Stimulated activated CD4-positive, alpha-beta T cell treated with anti-CD3 and anti-CD28 coated beads, TNF-alpha, amount 100 ng/mL, for 24 hours (primary cell): ENCODE measurements at places on chromosomes 4 and X.

DNA sequence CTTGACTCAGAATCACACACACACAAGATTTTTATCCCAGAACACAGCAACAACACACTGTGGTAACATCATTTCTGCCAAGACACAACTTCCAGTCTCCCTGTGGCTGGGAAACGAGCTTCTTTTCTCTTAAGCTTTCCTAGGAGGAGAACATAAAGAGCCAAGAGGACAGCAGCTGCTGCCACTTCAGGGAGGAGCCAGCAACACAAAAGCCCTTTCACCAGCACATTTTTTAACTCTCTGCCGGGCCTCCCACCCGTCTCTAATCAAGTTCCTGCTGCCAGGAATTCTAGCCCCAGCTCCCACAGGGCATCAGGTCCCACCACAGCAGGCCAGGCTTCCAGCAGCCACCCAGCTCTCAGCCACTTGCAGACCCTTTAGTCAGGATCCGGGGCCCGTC, 22.4 kb downstream of the FAT1 start:
- DNase-seq: no peak

DNA sequence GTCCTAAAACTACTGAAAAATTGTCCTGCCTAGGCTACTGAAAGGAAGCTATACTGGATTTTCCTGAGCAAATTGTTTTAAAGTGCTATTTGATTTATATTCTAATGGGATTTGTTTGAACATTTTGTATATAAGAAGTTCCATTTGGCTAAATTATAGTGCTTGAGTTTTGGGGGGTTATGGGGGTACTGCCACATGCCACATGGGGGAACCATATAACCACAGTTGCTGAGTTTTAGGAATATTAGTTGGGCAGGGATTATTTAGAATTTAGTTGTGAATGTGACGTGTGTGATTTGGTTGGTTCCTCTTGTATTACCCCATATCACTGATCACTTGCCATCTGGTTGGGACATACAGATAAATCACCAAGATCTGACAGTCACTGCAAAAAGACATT, 224.5 kb upstream of the TAPT1 start:
- no peak for DNase-seq

GRCh38 chr4:70956549-70957210, 36.8 kb upstream of the DCK start:
- DNase-seq: no peak

- no peak for DNase-seq
Measured at GRCh38 chr4:123986268-123986798, 589.7 kb downstream of the SPRY1 start.

- DNase-seq: no peak
Measured at GRCh38 chr4:6727081-6727942, 11.3 kb downstream of the BLOC1S4 start.

DNA sequence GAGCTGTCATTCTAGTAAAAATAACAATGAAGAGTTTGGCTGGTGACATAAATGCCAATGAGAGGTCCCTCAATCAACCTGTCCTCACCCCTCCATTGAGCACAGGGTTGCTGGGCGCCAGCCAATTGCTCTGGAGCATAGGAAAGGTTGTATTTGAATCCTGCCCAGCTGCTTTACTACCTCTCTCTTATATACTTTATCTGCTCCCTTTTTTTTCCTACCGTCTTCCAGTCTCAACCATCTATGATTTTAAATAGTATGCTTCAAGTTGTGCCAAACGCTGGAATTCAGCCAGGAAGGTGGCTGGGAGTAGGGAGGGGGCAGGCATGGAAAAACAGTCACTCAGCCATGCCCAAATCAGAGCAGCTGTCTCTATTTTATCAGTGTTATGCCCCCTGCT, 153.8 kb downstream of the NR3C2 start:
- no peak for DNase-seq

DNA sequence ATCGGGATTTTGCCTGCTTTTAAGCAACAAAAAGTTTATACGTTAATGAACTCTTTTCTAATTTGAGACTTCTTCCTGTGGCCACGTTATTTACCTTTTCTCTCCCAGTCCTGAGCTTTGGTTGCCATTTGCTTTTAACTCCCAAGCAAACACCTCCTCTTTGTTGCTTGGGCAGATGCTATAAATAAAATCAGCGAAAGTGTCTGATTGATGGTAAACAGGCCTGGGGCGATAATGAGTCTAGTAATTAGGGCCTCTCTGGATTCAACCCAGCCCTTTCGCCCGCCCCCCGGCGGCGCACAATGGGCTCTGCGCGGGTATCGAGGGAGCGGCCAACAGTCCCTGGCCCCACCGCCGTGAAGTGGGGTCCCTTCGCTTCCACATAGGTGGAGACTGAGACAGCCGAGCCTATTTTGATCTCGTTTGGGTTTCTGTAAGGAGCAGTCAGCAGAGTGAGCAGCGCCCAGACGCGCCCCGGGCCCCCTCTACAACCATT, 790 bp downstream of the CLGN start:
- DNase-seq: no peak

GRCh38 chr4:113094331-113094730, 44.9 kb downstream of the ANK2 start:
- no peak for DNase-seq

GRCh38 chr4:153706519-153706918, 22.4 kb downstream of the TLR2 start:
- DNase-seq: no peak

- DNase-seq: no peak
Measured at GRCh38 chr4:155693015-155693663, 26.5 kb downstream of the GUCY1A1 start.

GRCh38 chr4:2800691-2801596, 8.1 kb downstream of the SH3BP2 start:
- DNase-seq: no peak

DNA sequence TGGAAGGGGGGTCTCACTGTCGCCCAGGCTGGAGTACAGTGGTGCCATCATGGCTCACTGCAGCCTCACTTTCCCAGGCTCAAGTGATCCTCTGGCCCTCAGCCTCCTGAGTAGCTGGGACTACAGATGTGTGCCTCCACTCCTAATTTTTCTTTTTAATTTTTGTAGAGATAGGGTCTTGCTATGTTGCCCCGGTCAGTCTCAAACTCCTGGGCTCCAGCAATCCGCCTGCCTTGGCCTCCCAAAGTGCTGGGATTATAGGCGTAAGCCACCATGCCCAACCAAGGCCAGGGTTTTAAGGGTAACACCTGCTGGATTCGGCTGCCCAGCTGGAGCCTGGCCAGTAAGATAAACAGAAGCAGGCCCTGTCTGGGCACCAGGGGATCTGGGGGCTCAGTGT, 3.4 kb downstream of the TREX2 start:
- DNase-seq: no peak

GRCh38 chrX:75156531-75156945, 455 bp upstream of the ABCB7 start:
- no peak for DNase-seq

- no peak for DNase-seq
Measured at GRCh38 chr4:100843910-100844309, 326.1 kb upstream of the EMCN start.

DNA sequence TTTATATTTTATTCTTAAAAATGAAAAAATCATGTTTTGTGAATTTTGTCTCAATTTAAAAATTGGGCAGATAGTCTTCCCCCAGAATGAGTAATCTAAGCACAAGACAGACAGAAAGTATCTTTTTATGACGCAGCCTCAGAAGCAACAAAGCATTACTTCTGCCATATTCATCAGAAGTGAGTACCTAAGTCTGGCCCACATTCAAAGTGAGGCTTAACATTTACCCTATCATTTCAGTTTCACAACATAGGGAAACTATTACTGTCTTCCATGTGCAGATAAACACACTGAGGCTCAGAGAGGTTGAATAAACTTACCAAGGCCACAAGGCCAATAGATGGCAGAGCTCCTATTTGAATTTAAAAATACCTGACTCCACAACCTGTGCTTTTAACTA, 4.4 kb upstream of the PRDX4 start:
- DNase-seq: no peak

DNA sequence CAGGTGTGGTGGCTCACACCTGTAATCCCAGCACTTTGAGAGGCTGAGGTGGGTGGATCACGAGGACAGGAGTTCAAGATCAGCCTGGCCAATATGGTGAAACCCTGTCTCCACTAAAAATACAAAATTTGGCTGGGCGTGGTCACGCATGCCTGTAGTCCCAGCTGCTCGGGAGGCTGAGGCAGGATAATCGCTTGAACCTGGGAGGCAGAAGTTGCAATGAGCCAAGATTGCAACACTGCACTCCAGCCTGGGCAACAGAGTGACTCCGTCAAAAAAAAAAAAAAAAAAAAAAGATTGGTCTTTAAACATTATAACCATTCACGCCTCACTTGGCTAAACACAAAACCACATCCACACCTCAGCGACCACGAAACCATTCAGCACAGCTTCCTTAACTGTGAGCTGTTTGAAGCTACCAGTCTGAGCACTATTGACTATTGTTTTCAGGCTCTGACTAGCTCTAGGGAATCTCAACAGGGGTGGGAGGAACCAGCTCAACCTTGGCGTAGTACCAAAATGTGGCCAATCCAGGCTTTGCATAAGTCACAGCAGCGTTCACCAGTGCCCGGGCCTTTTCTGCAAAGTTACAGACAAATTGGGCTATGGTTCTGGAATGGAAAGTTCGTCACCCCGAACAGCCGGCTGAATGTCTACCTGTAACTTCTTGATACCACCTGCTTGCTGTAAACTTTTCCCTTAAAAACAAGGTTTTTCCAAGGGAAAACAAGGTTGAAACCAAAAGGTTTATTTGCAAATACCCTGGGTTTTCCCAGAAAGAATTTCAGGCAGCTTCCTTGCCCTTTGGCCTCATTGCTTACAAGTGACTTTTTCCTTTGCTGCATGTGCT, 73.6 kb upstream of the DHX15 start:
- no peak for DNase-seq

DNA sequence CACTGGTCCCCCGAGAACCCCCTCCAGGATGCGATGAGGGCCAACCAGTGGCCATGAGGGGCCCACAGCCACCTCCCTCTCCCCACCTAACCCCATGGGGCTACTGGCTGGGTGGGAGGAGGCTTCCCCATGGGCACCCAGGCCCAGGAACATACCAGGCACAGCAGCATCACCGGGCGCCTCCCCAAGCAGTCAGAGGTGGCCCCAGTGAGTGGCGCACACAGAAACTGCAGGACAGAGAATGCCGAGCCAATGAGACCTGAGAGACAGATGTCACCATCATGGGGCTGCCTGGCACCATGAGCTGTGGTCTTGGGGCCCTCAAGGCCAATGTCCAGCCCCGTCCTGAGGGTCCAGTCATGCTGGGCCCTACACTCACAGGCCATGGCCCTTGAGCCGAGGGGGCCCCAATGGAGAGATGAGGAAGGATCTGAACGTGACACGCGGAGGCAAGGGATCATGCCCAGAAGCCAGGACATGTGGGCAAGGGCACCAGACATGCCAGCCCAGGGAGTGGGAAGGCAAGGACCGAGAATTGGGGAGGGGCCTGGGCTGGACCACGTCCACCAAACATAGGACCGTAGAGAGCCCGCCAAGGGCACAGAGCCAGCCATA, 30.1 kb downstream of the NOP14 start:
- DNase-seq: no peak

DNA sequence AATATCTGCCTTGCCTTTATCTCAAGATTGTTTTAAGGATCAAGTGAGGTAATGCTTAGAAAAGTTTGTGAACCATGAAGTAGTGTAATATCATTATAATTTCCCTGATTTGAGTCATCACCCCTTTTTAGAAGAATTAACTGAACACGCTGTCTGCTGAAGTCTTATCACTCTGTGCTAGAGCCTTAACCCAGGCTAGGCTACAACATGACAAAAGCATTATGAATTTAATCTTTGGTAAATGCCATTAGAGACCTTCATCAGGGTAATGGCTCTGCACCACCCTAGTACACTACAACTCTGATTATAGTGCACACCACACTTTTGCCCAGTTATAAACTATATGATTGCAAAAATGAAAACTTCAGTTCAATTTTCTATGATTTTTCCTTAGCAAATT, 118.3 kb downstream of the ADGRL3 start:
- DNase-seq: no peak

- no peak for DNase-seq
Measured at GRCh38 chrX:124194901-124195300, 137.6 kb upstream of the TEX13D start.

DNA sequence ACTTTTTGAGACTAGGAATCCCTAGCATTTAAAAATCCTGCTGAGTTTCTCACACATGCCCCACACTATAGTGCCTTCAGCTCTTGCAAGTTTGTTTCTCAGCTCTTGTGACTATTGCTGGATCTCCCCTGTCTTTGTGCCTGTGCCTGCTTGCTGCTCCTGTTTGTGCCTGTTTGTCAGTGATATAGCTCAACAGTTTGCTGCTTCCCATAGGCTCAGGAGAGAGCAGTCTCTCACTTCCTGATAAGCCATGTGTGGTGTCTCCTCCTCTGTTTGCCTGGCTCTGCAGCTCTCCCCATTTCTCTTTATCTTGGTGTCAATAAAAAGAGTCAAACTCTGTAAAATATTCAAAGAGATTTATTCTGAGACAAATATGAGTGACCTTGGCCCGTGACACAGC, 259.8 kb upstream of the CLNK start:
- DNase-seq: no peak

GRCh38 chrX:35382966-35383365, 415.2 kb upstream of the MAGEB16 start:
- no peak for DNase-seq

DNA sequence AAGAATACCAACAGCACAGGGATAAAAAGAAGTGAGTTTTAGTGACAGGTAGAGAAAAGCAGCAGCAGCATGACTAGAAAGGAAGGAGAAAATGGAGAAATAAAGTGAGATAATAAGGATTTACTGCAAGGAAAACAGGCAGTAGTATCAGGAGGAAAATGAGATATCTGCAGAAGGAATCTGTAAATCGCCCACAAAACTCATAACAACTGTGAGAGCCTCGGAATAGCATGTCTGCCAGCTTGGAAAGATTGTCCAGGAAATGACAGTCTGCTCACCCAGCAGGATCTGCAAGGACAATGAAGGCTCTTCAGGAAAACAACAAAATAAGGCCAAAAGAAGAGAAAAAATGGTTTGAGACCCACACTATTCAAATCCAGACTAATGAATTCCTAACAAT, 47.4 kb downstream of the CXXC4 start:
- no peak for DNase-seq

DNA sequence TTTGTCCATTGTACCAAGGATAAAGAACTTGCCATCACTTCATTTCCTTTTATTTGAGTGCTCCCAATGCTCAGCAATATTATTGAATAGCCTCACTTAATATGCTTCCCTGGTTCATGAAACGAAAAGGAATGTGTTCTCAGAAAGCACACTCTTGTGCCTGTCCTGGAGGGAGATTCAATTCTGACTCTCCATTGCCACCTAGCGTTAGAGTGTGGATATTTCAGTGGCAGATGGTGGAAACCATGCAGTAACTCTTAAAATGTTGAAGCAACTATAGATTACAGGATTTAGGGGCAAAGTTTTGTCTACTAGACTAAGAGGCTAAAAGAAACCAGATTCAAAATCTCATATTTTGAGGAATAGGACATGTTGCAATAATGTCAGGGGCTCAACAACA, 36.0 kb downstream of the GAB3 start:
- DNase-seq: no peak

GRCh38 chr4:150782311-150782710, 200.4 kb downstream of the MAB21L2 start:
- DNase-seq: no peak
